ENCODE measurements at places on chromosomes 1 and 21. TPM values are rescaled to one million over a fixed set of nuclear protein-coding genes. Genes with fewer than 3 reads are reported as not detected.

Gene CFHR3
- polyA plus RNA-seq, result 1.7 TPM

DNA sequence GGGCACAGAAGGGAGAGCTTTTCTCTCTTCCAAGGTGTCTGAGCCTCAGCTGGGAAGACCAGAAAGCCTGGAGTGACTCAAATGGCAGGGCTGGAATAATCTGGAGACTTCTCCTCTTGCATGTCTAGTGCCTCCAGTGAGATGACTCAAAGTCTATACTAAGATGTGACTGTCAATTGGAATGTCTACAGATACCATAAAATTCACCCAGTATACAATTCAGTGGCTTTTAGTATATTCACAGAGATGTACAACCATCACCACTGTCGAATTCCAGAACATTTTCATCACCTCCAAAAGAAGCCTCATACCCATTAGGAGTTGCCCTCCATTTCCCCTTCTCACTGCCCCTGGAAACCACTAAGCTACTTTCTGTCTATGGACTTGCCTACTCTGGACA is 47.9 kb upstream of the CNN3 start:
- DNase-seq, result peak; percentile 34

DNA sequence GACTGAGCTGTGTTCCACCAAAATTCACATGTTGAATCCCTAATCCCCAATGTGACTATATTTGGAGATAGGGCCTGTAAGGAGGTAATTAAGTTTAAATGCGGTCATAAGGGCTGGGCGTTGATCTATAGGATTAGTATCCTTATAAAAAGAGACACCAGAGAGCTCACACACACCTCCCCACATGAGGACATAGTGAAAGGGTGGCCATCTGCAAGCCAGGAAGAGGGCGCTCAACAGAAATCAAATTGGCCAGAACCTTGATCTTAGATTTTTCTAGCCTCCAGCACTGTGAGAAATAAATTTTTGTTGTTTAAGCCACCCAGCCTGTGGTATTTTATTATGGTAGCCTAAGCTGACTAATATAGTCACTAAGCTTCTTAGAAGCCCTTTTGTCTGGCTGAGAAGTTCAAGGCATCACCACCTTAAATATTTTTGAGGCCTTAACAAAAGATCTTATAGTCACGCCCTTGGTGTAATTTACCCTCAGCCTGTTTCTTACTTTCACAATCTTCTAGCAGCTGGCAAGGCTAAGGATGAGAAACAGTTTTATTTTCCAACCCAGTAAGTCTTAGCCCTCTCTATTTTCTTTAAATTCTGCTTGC is 28.8 kb downstream of the GORAB start:
- DNase-seq, result no peak

Gene PFKL
- 65.1 TPM for polyA plus RNA-seq

Gene PHC2
- polyA plus RNA-seq, result 77.9 TPM

- no peak for DNase-seq
Observed at GRCh38 chr1:35177237-35177786, 15.6 kb downstream of the SFPQ start.

GRCh38 chr1:174408146-174408545 is 39.6 kb upstream of the GPR52 start:
- no peak for DNase-seq

Gene ATP1A4
- 4.0 TPM for polyA plus RNA-seq

- DNase-seq, result no peak
Observed at GRCh38 chr1:12577020-12577419, 41.0 kb downstream of the DHRS3 start.

Gene KPRP
- polyA plus RNA-seq, result not detected

DNA sequence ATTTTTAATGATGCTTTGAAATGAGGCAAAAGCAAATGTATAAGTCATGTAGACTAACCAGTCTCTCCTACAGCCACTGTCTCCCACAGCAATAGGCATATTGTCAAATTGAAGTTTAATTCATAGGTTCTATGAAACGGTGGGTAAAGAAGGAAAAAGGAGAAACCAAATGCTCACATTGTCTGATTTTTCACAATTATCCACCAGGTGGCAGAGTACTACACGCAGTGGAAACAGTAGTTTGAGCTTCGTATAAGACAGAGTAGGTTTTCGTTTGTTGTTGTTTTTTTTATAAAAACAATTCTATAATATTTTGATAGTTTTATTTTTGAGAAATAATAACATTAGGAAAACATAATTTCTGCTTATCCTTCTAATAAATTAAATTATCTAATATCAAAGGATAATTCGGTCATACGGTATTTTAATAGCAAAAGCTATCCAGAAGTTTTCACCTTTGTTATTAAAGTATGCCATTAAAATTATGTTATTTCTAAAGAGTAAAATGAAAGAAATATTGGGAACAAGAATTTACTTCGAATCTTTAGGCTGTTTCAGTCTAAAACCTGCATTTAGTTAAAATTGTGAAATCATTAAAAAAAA is 39.1 kb downstream of the TYW3 start:
- peak; percentile 47 for DNase-seq

Gene LRRC53
- not detected for polyA plus RNA-seq

Gene RUNX1
- polyA plus RNA-seq, result 9.7 TPM

Gene TTC34
- 0.31 TPM for polyA plus RNA-seq

Gene TNFRSF4
- polyA plus RNA-seq, result 3.2 TPM

Gene CNTN2
- polyA plus RNA-seq, result 0.72 TPM

GRCh38 chr1:27379564-27380122 is 3.5 kb downstream of the CD164L2 start:
- no peak for DNase-seq

GRCh38 chr1:86375688-86376087 is 20.4 kb downstream of the ODF2L start:
- no peak for DNase-seq

Data from hindlimb muscle (tissue), 1 donor.